ENCODE measurements at places on chromosomes 12 and 14. TPM values are rescaled to one million over a fixed set of nuclear protein-coding genes. Genes with fewer than 3 reads are reported as not detected.

Gene ZNF891
- total RNA-seq: 4.6 TPM

Gene SIX6
- total RNA-seq: not detected

Gene B3GNT4
- total RNA-seq: not detected

Gene A2ML1
- total RNA-seq: not detected

DNA sequence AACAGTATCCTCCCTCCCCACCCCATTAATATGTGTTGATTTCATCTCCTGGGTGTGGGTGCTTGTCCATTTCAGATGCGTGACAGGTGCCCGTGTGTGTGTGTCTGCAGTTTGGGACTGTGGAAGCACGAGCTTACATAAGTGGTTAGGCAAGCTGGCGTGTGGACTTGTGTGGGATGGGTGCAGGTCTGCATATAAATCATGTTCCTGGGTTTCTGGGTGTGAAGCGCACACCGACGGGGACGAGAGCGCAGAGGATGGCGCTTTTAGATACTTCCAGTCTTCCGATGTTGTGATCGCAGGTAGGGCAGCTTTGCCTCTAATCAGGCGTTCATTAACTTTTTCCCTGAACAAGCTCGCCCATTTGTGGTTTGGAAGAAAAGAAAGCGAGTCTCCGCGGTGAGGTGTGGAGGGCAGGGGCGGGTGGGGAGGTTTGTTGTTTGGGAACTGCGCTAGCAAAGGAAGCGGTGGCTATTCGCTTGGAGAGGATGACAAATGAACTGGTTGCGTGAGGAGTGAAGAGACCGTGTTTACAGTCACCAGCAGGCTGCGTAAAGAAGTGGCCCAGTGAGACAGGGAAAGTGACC, 865 bp downstream of the RGS6 start:
- peak; percentile 50 for DNase-seq

GRCh38 chr12:53806721-53807120, 54.9 kb upstream of the CISTR start:
- no peak for DNase-seq

Gene RNF212B
- not detected for total RNA-seq

- DNase-seq: no peak
Measured at GRCh38 chr12:53493610-53494391, 5.5 kb downstream of the MAP3K12 start.

GRCh38 chr12:116087962-116088361, 189.5 kb downstream of the MED13L start:
- no peak for DNase-seq

DNA sequence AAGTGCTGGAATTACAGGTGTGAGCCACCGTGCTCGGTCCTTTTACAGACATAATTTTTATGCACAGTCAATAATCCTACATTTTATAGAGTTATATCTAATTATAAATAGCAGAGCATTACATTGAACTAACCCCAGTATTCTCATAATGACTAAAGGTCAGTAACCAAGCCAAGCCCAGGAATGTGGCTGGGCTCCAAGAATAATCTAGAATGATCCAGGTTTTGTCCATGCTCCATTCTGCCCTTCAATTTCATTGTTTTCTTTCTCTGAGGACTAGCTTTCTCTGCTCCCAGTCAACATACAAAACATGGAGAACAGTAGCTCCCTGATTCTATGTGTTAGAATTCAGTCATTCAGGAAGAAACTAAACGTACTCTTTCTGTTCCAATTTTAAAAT, 92.1 kb upstream of the KRR1 start:
- DNase-seq: no peak

DNA sequence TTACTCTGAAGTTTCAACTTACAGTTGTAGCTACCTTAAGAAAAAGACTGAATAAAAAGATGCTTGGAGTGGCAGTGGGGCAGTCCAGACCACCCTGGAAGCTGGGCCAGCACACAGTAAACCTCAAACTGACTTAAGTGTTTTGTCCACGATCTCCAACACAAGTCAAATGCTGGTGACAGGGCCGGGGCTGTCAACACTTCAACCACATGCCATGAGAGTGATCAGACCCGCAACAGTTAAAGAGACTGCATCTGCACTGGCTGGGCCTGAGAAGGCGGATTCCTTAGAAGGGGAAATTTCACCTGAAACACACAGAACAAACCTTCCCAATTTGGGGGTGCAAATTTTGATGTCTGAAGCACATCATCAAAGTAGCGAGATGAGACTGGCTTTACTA, 223.5 kb upstream of the CAND1 start:
- no peak for DNase-seq

Gene RTN1
- 10.9 TPM for total RNA-seq

DNA sequence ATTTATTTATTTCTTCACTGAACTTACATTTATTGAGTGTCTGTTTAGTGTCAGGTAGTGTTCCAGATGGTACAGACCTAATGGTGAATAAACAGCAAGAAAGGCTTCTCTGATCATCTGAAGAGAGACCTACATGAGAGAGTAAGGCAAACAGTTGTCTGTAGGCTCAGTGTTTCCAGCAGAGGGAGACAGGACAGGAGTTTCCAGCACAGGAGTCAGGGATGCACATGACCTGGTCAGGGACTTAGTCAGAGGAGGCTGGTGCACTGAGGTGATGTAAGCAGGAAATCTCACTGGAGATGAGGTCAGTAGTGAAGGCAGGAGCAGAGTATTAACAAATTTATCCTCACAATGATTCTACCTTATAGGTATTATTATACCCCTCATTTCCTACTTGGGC, 233.2 kb downstream of the MDGA2 start:
- DNase-seq: no peak

Gene SDSL
- 2.7 TPM for total RNA-seq

Gene ASCL1
- total RNA-seq: 0.17 TPM

- DNase-seq: no peak
Measured at GRCh38 chr12:80830533-80831088, 107.1 kb downstream of the LIN7A start.

- no peak for DNase-seq
Measured at GRCh38 chr12:14771651-14772137, 31.6 kb downstream of the WBP11 start.

Gene SERPINA9
- not detected for total RNA-seq

DNA sequence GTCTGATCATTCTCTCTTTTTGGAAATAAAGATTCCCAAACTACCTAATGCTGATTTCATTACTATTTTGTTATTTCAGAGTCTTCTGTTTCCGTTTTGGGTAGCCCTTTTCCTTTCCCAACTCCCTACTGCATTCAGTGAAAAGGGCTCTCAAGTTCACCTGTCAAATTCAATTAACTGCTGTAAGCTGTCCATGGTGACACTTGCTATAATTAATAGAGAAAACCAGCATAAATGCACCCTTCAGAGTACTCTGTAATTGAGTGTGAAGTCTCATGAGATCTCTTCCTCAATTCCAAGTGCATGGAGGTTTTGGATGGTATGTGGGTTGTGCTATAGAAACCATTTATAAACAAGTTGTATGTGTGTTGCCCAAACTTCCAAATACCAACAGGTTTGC, 187.2 kb downstream of the RPL10L start:
- DNase-seq: no peak

DNA sequence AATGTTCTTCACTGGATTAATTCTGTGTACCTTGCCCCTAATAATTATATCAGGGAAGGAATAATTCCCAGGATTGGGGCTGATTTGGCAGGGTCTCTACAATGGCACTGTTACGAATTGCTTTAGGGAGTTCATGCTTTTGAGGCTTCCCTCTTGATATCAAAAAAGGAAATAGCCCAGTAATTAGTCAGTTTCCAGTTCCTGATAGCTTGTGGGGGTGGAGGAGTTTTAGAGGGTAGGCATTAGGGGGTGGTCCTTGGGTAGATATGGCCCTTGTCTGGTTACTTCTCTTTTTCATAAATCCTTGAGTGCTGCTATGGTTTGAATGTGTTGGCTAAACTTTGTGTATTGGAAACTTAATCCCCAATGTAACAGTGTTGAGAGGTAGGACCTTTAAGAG, 6.1 kb upstream of the SRSF5 start:
- DNase-seq: no peak

Gene CD4
- total RNA-seq: 6.6 TPM

Gene KRT6C
- not detected for total RNA-seq

Gene PUS7L
- total RNA-seq: 7.0 TPM

Gene MBIP
- total RNA-seq: 14.9 TPM

DNA sequence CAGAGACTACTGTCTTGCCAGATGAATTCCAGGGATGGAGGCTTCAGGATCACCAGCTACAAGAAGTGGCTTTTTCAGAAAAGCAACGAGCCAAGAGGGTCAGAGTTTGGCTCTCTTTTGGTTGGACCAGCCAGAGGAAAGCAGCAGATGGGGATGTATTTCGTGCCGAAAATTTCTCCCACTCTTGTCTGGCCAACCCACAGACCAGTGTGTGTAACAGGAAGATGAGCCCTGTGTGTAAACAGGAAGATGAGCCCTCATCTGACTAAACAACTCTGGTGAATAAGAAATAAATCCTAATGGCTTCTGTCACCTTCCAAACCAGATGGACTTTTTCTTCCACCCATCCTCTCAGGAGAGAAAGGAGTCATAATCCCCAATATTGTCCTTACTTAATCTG, 13.1 kb downstream of the GPR68 start:
- no peak for DNase-seq

- DNase-seq: no peak
Measured at GRCh38 chr12:122022393-122023338, 982 bp downstream of the BCL7A start.

GRCh38 chr12:13038491-13039161, 5.6 kb upstream of the FAM234B start:
- DNase-seq: no peak

DNA sequence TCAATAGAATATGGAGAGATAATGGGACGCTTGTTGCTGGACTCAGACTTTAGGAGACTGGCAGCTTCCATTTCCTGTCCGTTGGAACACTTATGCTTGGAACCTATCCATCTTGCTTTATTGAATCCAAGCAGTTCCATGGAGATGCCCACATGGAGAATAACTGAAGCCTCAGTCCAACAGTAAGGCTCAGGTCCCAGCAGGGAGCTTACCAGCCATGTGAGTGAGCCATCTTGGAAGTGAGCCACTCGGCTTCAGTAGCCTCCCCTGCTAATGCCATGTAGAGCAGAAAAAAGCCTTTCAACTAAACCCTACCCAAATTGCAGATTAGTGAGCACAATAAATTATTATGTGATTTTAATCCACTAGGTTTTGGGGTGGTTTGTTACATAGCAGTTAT, 538.8 kb upstream of the STXBP6 start:
- no peak for DNase-seq

Gene TESPA1
- total RNA-seq: 1.1 TPM

Gene RDH5
- total RNA-seq: 19.5 TPM

GRCh38 chr12:15649347-15649746, 139.8 kb downstream of the EPS8 start:
- DNase-seq: no peak

Gene ADCY6
- 35.5 TPM for total RNA-seq

Gene PPP4R4
- total RNA-seq: 0.34 TPM

DNA sequence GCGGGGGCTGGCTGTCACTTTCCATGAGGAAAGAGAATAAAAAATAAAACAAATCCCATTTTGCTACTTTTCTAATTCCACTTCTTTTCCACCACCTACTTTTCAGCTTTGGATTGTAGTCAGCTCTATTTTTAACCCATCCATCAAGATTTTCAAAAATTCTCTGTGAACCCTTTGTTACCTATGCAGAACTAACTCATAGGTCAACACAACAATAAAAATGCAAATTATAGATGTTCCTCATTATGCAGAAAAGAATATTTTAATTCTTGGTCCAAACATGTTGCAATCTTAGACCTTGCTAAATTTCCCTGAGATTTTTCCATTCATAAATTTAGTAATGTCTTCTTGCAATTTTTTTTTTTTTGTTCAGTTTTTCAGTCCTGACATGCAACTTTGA, 454.5 kb downstream of the ADAMTS20 start:
- DNase-seq: no peak

Gene ATL1
- 21.5 TPM for total RNA-seq

DNA sequence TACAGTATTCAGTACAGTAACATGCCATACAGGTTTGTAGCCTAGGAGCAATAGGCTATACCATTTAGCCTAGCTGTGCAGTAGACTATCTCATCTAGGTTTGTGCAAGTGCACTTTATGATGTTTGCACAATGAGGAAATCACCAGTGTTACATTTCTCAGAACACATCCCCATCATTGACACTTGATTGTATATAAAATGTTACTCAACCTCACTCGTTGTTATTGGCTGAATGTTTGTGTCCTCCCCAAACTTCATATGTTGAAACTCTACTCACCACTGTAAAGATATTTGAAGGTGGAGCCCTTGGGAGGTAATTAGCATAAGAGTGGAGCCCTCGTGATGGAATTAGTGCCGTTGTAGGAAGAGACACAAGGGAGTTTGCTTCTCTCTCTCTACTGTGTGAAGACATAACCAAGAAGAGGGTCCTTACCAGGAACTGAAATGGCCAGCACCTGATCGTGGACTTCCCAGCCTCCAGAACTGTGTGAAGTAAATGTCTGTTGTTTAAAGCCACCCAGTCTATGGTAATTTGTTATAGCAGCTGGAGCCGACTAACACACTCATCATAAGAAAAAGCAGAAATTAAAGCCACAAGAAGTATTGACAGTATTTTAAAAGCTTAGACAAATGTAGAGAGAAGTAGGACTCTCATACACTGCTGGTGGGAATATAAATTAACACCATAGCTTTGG, 3.2 kb upstream of the MED13L start:
- DNase-seq: no peak

Gene EML1
- 92.3 TPM for total RNA-seq

Gene DEGS2
- total RNA-seq: 0.06 TPM

GRCh38 chr14:34502545-34503225, 36.8 kb downstream of the EAPP start:
- no peak for DNase-seq

GRCh38 chr12:72522411-72522810, 250.2 kb downstream of the TRHDE start:
- DNase-seq: no peak

Gene ATP2B1
- total RNA-seq: 25.3 TPM

- no peak for DNase-seq
Measured at GRCh38 chr14:80055226-80055625, 156.1 kb downstream of the DIO2 start.

Gene MYF5
- total RNA-seq: not detected

Gene RFX4
- not detected for total RNA-seq

- DNase-seq: no peak
Measured at GRCh38 chr12:3496957-3497356, 6.0 kb downstream of the PRMT8 start.

GRCh38 chr12:66819587-66819986, 140.7 kb upstream of the GRIP1 start:
- DNase-seq: no peak

Gene HPD
- 1.7 TPM for total RNA-seq

Gene C12orf54
- not detected for total RNA-seq

DNA sequence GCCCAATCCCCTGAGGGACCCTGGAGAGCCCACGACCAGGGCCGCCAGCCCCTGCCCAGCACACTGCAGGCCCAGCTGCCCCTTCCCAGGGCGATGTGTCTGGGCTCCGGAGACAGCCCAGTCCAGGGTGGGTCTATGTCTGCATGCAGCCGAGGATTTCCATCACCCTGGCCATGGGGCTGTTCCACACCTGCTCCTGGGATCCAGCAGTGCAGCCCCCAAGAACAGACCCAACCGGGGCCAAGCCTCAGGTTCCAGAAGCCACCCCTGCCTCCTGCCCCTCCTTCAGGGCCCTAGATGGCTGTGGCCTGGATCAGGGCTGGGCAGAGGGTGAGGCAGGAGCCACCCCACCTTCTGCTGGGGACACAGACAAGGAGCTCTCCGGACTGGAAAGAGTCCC, 11.5 kb downstream of the C14orf180 start:
- no peak for DNase-seq

Gene RPGRIP1
- not detected for total RNA-seq

GRCh38 chr12:46197883-46198282, 71.0 kb downstream of the SLC38A1 start:
- no peak for DNase-seq

- DNase-seq: no peak
Measured at GRCh38 chr12:56336361-56337167, 2.1 kb upstream of the IL23A start.

Measured in esophagus muscularis mucosa (tissue), 4 donors.